ENCODE measurements at places on chromosomes 5 and 9. TPM values are rescaled to one million over a fixed set of nuclear protein-coding genes. Genes with fewer than 3 reads are reported as not detected.
A peak's percentile ranks its signal among the peaks of the same experiment; 100 is the strongest.

The ERAP2 gene
- 8.6 TPM for total RNA-seq

The TRAF1 gene
- total RNA-seq, result 4.4 TPM

The OBP2A gene
- not detected for total RNA-seq

The CD274 gene
- 1.2 TPM for total RNA-seq

DNA sequence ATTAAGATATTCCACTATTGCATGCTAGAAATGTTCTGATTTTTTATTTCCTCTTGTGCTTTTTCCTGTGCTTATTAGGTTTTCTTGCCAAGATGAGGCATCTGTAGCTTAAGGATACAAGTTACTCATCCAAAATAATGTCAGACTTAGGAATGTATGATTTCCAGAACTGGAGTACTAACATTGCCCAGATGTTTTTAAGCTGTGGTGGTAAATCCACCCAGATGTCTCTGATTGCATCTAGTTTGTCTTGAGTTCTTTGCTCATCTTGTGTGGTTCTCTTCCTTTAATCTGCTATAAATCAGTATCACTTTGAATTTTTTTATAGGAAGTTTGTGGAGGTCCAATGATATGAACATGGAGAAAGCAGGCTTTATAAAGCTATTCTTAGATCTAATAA is 337.5 kb upstream of the ZNF608 start:
- H3K36me3 ChIP-seq, result no peaks in the 10 kb centered on the region
- no peak overlapping the region for H3K4me3 ChIP-seq
- H3K4me1 ChIP-seq, result peaks cover 14% of the 10 kb centered on the region
- H3K27ac ChIP-seq, result no peak overlapping the region
- DNase-seq, result no peak

- H3K27ac ChIP-seq, result no peak overlapping the region
- no peaks in the 10 kb centered on the region for H3K27me3 ChIP-seq
- DNase-seq, result no peak
- H3K4me3 ChIP-seq, result no peak overlapping the region
Observed at GRCh38 chr5:82924226-82925060, 152.8 kb downstream of the TMEM167A start.

DNA sequence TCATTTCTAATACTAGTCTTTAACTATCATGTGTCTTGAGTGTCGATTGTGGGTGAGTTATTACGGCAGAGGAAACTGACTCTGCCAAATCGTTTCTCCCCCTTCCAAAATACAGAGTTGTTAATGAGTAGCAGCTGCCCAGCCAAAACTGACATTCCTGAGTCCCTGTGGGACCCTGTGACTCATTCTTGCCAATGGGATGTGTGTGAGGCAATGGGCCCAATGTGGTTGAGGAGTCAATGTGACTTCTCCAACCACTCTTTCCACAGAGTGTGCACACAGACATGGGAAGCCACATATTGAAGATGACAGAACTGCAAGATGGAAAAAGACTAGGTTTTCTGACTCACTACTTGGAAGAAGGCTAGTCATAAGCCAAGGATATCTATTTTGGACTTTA is 434.7 kb downstream of the DTWD2 start:
- no peak for DNase-seq
- no peak overlapping the region for H3K4me3 ChIP-seq

DNA sequence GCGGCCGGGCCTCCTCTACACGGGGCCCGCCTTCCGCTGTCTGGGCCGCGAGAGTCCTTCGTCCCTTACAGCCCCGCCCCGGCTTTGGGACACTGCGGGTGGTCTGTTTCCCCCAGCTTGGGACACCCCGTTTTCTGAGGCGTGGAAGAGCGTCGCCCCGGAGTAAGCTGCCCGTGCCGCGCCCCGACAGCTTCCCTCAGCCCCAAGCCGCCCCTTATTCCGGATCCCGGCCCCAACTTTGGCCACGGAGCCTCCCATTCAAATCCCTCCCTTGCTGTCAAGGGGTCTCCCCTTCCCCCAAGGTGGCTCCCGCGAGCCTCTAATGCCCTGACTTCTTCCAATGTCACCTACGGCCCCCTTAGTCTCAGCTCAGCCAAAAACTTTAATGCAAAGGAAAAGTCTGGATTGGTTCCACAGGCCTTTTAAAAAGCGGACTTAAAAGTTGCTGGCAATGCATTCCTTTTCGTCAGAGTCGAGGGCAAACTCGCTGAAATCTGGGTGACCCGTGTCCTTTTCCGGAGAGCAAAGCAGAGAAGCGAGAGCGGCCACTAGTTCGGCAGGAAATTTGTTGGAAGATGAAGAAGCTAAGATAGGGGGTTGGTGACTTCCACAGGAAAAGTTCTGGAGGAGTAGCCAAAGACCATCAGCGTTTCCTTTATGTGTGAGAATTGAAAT is 19.8 kb downstream of the EXOSC2 start:
- DNase-seq, result peak; percentile 73
- H3K27ac ChIP-seq, result peak overlapping the region; percentile 97
- H3K4me1 ChIP-seq, result no peaks in the 10 kb centered on the region
- peak overlapping the region; percentile 98 for H3K4me3 ChIP-seq

DNA sequence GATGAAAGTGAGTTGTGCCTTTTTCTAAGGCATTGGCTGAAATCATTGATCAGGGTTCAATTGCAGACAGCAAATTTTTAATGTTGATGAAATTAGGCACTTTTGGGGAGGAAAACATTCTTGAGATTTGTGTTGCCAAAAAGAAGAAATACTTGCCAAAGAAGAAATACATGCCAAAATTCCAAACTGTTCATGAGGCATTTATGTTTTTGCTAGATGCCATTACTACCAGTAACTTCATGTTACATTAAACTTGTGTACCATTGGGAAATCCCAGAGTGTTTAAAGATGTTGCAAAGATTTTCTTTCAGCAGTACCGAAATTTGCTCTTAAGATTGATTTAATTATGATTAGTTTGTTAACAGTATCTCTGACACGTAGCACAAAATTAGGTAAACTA is 7.0 kb downstream of the XRCC4 start:
- no peaks in the 10 kb centered on the region for H3K36me3 ChIP-seq
- no peaks in the 10 kb centered on the region for H3K27me3 ChIP-seq
- no peak overlapping the region for H3K4me3 ChIP-seq
- no peak for DNase-seq
- no peak overlapping the region for H3K27ac ChIP-seq

GRCh38 chr5:88829054-88829453 is 53.9 kb downstream of the MEF2C start:
- no peaks in the 10 kb centered on the region for H3K36me3 ChIP-seq
- DNase-seq, result no peak
- peak overlapping the region; percentile 13 for H3K27ac ChIP-seq
- no peak overlapping the region for H3K4me3 ChIP-seq
- H3K4me1 ChIP-seq, result peaks cover 64% of the 10 kb centered on the region

DNA sequence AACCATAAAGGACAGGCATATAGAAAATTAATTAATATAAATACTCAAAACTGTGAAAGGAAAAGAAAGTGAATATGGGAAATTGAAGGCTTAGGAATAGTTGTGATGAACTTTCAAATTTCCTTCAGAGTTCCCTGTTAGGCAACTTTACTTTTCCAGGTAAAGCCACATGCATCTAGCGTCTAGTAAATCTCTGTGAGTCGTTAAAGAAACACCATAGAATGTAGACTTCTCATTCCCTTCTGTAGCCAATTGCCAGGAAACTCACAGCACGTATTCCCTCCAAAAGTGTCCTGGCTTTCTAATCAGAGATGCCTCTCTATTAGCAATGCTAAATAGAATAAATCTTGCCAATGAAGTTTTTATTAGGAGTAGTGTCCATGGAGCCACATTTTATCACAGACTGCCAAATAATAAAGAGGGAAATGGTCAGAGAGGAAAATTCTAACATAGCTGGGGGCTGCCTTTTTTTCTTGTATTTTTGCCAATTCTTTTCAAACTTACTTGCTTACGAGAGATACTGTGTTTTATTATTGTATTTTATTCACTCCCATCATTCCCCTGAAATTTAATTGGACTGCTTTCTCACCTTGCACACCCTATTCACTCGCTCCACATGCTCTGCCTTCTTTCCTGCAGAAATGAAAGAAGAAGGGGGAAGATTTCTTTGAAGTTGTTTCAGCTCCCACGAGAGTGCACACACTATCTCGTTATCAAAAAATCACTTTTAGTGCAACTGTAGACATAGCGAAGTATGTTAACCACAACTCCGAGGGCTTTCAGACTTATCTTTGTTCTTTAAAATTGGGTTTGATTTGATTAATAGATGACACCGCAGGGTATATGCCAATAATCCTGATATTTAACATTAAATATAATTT is 439.0 kb downstream of the CSNK1G3 start:
- H3K36me3 ChIP-seq, result no peaks in the 10 kb centered on the region
- no peaks in the 10 kb centered on the region for H3K4me1 ChIP-seq
- H3K27me3 ChIP-seq, result no peaks in the 10 kb centered on the region
- DNase-seq, result no peak
- no peak overlapping the region for H3K27ac ChIP-seq
- no peak overlapping the region for H3K4me3 ChIP-seq

- no peak overlapping the region for H3K4me3 ChIP-seq
- H3K27ac ChIP-seq, result no peak overlapping the region
- DNase-seq, result no peak
- H3K27me3 ChIP-seq, result no peaks in the 10 kb centered on the region
- H3K4me1 ChIP-seq, result peaks cover 58% of the 10 kb centered on the region
Observed at GRCh38 chr9:134666208-134666607, 24.6 kb downstream of the COL5A1 start.

DNA sequence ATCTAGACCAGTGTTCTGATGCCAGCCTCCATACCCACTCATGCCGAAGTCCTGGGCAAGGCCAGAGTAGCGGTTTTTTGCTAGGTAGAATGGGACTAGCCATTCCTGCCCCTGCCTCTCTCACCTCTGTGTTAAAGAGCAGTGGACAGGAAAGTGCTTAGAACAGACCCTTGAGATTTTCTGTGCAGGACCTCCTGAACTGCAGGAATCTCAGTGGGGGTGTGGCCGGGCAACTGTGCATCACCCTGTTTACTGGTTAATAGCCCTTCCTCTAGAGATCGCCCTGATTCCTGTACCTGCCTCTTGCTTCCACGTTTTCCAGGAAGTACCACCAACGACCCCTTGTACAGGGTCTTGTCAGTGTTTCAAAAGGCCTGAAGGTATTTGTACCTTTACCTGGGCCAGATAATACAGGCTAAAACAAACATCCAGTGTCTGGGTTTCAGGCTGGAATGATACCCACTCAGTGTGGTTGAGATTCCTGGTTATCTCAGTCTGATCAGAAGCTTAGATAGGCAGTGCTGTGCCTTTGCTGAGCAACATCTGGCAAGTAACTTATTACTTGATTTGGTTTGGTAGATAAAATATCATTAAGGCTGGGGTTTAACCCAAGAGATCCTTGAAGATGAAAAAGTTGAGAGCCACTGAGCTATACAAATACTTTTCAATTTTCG is 65.9 kb downstream of the RGS3 start:
- DNase-seq, result no peak
- no peaks in the 10 kb centered on the region for H3K27me3 ChIP-seq
- H3K4me3 ChIP-seq, result no peak overlapping the region
- no peaks in the 10 kb centered on the region for H3K4me1 ChIP-seq
- no peak overlapping the region for H3K27ac ChIP-seq

- peak overlapping the region; percentile 68 for H3K4me3 ChIP-seq
- peak overlapping the region; percentile 99 for H3K27ac ChIP-seq
- H3K4me1 ChIP-seq, result peaks cover 47% of the 10 kb centered on the region
- no peaks in the 10 kb centered on the region for H3K36me3 ChIP-seq
Observed at GRCh38 chr5:137752905-137753690, 1.1 kb downstream of the HNRNPA0 start.

DNA sequence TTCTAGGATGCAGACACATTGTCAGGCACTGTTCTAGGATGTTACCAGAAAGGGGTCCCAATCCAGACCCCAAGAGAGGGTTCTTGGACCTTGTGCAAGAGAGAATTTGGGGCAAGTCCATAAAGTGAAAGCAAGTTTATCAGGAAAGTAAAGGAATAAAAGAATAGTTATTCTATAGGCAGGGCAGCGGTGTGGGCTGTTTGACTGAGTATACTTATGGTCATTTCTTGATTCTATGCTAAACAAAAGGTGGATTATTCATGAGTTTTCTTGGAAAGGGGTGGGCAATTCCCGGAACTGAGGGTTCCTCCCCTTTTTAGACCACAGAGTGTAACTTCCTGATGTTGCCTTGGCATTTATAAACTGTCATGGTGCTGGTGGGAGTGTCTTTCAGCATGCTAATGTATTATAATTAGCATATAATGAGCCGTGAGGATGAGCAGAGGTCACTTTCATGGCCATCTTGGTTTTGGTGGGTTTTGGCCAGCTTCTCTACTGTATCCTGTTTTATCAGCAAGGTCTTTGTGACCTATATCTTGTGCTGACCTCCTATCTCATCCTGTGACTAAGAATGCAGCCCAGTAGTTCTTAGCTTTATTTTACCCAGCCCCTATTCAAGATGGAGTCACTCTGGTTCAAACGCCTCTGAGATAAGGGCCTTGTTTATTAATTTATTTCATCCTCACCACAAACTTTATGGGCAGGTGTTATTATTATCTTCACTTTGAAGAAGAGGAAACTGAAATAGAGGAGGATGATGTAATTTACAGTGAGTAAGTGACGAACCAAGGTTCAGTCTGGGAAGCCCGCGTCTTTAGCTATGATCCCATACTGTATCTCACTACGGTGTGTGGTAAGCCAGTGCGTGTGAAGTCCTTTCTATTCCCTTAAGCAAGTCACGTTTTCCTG is 186.0 kb upstream of the KLF4 start:
- no peak overlapping the region for H3K4me3 ChIP-seq
- no peaks in the 10 kb centered on the region for H3K36me3 ChIP-seq
- DNase-seq, result no peak
- no peaks in the 10 kb centered on the region for H3K4me1 ChIP-seq
- H3K27ac ChIP-seq, result no peak overlapping the region

DNA sequence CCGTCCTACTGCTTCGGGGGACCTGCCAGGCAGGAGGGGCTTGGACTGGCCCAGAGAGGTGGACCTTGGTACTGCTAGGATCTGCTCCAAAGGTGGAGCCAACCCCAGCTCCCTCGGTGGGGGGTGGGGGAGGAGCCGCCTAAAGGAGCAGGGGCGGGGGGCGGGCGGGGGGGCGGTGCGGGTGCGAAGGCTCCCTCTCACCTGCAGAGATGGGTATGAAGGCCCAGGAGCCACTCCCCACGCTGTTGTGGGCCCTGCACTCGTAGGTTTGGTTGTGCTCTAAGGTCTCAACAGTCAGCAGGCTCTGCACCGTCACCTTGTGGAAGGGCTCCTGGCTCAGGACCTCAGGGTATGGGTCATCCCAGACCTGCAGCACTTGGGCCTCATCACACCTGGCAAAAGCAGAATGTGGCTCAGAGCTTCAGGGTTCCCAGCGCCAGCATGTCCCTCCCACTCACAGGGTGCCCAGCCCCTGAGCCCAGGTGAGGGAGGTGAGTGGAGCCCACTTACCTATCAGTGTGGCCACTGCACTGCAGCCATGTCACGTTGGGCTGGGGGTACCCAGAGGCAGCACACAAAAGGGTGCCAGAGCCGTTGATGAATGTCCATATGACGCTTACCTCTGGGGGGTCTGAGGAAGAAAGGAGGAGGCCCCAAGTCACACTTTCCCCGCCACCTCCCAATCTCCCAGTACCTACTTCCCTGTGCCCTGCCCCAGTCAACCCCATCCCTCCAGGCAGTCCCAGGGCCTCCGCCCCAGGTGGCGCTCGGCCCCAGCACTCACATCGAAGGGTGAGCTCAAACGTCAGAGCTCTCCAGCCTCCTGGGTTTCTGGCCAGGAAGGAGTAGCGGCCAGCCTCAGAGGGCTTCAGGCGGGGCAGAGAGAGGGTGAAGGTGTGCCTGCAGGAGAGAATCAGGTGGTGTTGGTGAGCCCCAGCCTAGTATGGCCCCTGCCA is 16.4 kb downstream of the CSF1R start:
- H3K4me3 ChIP-seq, result no peak overlapping the region
- no peak for DNase-seq
- H3K4me1 ChIP-seq, result no peaks in the 10 kb centered on the region
- H3K27me3 ChIP-seq, result no peaks in the 10 kb centered on the region
- no peak overlapping the region for H3K27ac ChIP-seq
- H3K36me3 ChIP-seq, result no peaks in the 10 kb centered on the region

GRCh38 chr5:158861366-158861765 is 238.3 kb downstream of the EBF1 start:
- no peak overlapping the region for H3K4me3 ChIP-seq
- no peak overlapping the region for H3K27ac ChIP-seq

Data from sigmoid colon (tissue), 7 donors.